ENCODE measurements at places on chromosomes 16 and 17. TPM values are rescaled to one million over a fixed set of nuclear protein-coding genes. Genes with fewer than 3 reads are reported as not detected.

Gene MYH1
- total RNA-seq = not detected

Gene STX1B
- 11.4 TPM for total RNA-seq

Gene FBXW10
- 0.82 TPM for total RNA-seq

Gene ANKRD40CL
- total RNA-seq = not detected

Gene TNFRSF17
- total RNA-seq = 2.0 TPM

Gene ACAP1
- 0.41 TPM for total RNA-seq

Gene LITAFD
- total RNA-seq = not detected

Gene CTRB2
- total RNA-seq = not detected

Measured in frontal cortex (tissue), 4 donors.